ENCODE measurements at places on chromosomes 1 and 21.
A peak's percentile ranks its signal among the peaks of the same experiment; 100 is the strongest.

GRCh38 chr1:65719391-65719790 is 73.3 kb upstream of the PDE4B start:
- DNase-seq: no peak

DNA sequence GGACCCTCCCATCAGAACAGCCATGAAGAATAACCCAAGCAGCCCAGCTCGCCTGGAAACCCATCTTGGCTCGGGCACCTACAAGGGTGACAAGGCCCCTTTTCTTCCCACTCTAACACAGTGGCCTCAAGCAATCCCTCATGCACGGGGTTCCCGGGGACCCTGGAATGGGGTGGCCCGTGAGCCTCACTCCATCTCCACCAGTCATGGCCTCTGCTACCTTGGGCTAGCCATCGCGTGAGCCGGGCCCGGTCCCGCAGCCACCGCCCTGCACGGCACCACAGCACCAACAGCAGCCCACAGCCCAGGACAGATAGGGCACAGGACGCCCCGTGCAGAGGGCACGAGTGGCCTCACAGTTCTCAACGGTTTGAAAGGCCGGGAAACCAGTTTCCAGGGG is 19.0 kb downstream of the WDR4 start:
- DNase-seq: no peak

GRCh38 chr21:44427241-44428120 is 27.8 kb upstream of the LRRC3 start:
- DNase-seq: no peak

- no peak for DNase-seq
Measured at GRCh38 chr1:201515895-201516294, 9.0 kb upstream of the CSRP1 start.

DNA sequence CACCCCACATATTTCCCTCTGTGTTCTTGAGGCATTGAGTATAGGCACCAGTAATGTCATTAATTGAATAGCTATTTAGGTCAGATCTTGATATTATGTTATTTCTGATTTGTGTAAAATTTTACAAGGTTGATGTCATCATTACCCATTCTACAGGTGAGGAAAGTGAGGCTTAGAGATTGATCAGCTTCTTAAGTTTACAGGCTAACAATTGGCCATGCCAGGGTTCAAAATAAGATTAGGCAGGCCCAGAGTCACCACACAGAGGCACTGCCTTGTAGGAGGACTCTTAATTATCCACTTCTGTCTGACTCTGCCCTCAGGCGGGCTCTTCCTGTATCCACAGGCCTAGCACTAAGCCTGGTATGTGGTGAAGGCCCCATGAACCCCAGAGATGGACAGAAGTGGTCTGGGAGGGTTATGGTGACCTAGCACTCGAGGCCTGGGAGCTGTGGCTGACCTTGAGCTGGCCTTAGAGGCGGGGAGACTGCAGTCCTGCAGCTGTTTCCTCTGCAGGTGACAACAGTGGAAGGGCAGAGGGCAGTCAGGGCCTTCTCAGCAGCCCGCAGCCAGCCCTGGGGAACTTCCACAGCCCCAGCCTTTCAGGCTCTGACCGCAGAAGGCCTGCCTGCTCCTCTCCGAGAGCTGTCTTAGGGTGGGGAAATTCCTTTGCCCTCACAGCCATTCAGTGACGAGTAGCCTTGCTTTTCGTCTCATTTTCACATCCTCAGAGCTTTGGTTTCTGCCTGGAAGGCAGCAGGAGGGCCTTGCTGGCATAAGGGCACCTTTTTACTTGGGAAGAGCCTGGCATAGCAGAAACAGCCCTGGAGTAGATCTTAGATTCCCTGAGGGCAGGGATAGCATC is 12.2 kb downstream of the ZDHHC18 start:
- no peak for DNase-seq

- DNase-seq: no peak
Measured at GRCh38 chr1:12314333-12314903, 84.6 kb downstream of the VPS13D start.

DNA sequence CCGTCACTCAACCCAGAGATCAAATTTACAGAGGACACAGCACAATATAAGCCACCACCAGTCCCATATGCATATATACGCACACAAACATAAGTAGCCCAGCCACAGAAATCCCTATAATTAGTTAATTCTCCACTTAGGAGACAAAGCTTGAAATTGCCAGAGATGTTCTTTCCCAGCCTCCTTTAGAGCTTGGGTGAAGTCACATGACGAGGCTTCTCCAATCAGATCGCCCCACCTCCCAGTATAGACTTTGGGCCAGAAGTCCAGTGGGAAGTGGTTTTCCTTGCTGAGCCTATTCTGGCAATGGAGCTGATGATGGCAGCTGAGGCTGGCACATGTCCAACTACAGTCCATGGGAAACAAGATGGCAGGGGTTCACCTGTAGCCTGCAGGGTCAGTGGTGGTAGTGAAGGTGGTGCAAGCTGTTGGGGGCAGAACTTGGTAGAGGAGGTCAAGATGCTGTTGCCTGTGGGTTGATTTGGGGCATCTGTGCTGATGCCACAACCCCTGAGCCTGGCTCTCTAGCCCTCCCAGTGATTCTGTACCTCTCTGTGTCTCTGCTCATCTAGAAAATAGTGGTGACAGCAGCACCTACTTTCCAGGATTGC is 535.9 kb downstream of the MATN1 start:
- DNase-seq: no peak

GRCh38 chr1:21956720-21957552 is 19.8 kb upstream of the HSPG2 start:
- no peak for DNase-seq

GRCh38 chr1:18927082-18927653 is 24.8 kb upstream of the ALDH4A1 start:
- no peak for DNase-seq

DNA sequence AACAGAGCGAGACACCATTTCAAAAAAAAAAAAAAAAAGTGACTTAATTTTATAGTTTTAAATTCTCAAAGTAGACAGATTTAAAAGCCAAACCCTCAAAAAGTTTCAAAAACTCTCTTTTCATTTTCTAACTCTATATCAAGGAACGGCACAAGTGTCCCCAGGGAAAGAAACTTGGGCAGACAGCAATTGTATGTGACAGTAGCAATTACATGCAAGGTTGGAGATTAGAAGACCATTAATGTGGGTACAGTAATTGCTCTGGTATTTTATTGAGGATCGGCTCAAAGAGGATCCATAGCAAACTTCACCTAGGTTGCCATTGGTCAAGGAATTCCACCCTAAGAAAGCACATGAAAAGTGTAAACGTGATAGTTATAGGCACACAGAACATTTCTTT is 46.2 kb downstream of the ACBD6 start:
- no peak for DNase-seq

DNA sequence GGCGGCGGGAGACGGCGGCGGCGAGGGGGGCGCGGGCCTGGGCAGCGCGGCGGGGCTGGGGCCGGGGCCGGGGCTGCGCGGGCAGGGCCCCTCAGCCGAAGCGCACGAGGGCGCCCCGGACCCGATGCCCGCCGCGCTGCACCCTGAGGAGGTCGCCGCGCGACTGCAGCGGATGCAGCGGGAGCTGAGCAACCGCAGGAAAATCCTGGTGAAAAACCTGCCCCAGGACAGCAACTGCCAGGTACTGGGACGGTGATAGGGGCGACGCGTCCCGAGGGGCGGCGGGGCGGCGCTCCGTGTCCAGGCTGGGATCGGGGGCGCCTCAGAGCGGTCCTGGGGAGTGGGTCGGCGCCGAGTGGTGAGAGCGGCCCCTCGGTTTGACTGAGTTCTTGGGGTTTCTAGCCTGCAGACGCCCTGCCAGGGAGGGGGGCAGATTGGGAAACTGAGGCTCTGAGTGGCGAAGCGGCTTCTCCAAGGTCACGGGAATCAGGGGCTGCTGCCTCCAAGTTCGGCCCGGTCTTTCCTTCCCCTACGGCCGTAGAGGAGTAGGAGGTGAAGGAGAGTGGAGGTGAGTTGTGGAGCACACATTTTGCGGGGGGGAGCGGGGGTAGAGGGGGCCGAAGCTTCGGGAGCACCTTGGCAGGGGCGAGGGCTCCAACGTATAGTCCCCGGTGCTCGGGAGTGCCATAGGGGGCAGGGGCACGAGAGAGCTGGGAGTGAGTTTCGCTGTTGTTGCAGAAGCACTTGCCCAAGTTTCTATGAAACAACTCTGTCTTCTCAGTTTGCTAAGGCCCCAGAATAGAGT is 508 bp downstream of the RAVER2 start:
- peak; percentile 30 for DNase-seq

DNA sequence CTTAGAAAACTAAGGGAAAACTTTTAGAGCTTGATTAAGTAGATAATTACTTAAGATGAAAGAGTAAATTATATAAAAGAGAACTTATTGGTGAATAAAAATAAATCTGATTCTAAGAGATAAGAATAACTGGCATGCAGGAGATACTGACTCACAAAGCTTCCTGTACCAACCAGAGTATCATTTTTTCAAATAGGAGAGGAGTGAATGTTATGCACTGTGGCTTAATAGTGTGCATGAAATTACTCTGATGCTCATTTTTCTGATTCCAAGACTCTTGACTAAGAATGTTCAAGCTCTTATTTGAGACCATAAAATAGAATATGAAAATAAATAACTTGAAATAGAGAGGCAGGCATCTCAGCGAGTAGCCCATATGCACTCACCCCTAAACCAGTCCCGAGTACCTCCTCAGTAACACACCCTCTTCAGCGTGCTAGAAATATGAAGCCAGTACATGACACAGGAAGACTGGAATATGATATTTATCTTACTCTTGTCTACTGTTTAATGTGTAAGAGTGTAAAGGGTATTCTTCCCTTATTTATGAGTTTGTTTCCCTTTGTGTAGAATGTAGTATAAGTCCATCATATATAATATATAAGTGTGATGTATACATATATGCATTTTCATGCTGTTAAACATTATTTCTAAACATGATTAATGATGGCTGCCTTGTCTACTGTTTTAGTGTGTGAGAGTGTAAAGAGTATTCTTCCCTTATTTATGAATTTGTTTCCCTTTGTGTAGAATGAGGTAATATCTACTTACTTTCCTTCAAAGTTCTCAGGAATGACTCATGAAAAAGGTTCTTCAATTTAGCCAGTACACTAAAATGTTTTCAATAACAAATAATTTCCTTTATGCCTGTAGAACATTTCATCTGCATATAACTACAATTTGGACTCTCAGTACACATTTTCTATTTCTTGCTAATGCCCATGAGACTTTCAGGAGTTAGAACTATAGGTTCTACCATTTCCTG is 99.2 kb upstream of the PALMD start:
- no peak for DNase-seq

DNA sequence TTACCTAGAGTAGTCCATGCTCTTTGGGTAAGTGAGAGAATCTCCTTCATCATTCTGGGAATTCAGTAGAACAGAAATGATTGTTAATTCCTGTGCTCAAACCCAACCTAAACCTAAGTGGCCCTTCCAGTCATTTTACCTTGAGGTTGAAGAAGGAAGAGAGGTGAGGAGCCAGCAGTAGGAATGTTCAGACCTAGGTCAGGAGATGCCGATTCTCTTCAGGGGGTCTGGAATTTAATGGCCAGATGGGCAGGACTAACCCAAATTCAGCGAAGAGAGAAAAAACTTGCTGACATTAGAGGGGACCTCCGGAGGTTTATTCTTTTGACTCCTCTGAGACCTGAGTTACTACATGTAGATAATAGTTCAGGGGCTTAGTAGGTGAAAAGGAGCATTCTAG is 16.5 kb upstream of the OR2B11 start:
- DNase-seq: no peak

DNA sequence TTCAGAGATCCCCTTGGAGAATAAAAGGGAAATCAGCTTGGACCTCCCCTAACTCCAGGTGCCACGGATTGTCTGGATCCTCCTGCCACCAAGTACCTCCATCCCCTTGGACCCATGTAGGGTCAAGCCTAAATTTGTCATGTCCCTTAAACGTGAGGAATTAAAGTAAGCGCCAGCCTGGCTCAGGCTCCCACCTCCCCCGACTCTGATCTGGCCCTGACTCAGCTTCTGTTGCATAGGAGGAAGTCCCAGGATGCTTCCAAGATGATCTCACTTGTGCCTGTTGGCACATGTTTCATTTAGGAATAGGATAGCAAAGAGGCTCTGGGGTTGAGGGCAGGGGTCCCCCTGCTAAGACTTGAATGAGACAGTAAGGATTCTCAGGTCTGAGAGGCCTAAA is 231.9 kb upstream of the JUN start:
- DNase-seq: no peak

DNA sequence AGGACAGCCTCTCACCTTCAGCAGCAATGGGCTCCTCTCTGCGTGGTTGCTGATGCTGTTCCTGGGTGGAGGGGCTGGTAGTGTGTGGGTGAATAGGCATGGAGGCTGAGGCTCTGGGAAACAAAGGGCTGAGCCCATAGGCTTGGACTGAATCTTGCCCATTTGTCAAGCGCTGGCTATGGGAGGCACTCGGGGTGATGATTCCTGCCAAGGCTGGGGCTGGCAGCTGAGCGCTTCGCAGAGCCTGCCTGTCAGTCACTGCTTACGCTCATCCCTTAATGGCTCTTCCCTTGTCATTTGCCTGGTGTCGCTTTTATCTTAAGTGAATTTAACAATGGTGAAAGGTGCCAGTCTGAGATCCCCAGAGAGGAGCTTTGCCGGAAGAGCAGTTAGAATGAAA is 353.3 kb downstream of the PBX1 start:
- no peak for DNase-seq

DNA sequence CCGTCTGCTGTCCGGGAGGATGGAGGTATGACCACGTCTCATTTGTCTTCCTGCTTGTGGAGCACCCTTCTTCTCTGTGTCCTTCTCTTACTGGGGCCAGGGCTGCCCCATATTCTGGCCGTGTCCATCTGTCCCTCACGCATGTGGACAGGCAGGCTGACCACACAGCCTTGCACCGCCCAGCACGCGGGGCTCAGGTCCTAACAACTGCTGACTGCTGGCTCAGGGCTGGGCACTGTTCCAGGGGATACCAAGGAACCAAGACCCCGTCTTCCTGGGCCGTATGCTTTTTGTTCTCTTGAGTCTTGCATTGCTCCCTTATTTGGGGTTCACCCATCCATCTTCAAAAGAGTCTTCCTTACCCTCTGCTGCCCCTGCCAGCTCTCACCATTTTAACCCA is 17.5 kb upstream of the SPSB1 start:
- no peak for DNase-seq

GRCh38 chr1:15258833-15259621 is 12.0 kb downstream of the FHAD1 start:
- DNase-seq: no peak

GRCh38 chr1:14039582-14040430 is 339.8 kb downstream of the PRDM2 start:
- DNase-seq: no peak

GRCh38 chr1:53826367-53826766 is 11.7 kb downstream of the NDC1 start:
- DNase-seq: no peak

Data from nucleus accumbens (tissue), 56 donors.